ENCODE measurements at places on chromosomes 1 and 21.

GRCh38 chr1:151281225-151281968 is 702 bp upstream of the ZNF687 start:
- DNase-seq = peak; percentile 93

DNA sequence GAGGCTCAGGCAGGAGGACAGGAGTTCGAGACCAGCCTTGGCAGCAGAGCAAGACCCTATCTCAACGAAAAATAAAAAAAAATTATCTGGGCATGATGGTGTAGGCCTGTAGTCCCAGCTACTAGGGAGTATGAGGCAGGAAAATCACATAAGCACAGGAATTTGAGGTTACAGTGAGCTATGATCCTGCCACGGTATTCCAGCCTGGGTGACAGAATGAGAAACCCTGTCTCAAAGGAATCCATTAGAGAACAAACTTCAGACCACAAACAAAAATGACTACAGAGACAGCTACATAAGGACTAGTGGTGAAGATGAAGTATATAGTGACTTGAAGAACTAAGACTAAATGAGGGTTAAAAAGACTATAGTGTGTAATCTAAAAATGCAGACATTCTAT is 233.1 kb downstream of the RERE start:
- DNase-seq = no peak

- DNase-seq = no peak
Measured at GRCh38 chr21:8994640-8995511, 1526.5 kb upstream of the TPTE start.

DNA sequence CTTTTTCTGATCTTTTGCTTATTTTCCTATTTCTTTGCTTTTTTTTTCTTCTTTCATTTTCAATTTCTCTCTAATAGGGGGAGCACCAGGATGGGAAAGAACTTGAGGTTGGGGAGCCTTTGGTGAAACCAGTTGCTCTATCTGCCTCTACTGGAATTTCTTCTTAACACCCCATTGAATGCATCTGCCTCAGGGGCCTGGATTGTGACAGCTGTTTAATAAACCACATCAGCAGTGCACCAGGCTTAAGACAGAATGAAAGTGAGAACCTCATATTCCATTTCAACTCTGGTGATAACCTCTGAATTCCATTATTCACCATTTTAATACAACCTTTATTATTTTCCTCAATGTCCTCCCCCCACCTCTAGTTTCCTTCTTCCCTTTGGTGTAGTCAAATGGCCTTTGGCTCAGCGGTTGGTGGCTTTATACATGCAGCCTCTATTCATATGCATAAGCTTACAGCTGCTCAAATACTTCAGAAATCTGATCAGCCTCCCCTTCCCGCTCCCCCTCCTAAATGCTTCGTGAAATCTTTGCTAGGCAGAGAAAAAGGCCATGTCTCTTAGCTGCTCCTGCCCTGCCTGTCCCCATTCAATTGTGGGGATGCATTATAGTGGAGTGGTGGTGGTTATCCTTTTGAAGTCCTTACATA is 537.3 kb upstream of the PLXNA2 start:
- DNase-seq = no peak

- DNase-seq = no peak
Measured at GRCh38 chr1:36295390-36295789, 10.8 kb upstream of the SH3D21 start.

DNA sequence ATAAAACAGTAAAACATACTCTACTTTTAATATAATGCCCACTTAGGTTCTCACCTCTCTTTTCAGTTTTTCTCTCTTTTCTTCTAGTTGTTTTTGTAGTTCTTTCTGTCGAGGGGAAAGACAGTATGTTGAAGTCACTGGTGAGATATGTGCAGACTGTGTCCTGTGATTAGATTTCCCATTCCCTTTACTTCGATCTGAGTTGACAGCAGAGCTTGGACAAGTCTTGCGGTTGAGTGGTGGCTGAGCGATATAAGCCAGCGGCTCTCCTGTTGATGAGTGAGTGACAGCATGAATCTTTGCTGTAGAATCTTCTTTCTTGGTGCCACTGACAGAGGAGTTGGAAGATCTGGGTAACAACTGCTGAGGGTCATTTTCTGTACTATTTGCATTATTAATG is 6.0 kb downstream of the CCDC181 start:
- no peak for DNase-seq

- DNase-seq = no peak
Measured at GRCh38 chr1:168427051-168427450, 116.7 kb downstream of the XCL2 start.

DNA sequence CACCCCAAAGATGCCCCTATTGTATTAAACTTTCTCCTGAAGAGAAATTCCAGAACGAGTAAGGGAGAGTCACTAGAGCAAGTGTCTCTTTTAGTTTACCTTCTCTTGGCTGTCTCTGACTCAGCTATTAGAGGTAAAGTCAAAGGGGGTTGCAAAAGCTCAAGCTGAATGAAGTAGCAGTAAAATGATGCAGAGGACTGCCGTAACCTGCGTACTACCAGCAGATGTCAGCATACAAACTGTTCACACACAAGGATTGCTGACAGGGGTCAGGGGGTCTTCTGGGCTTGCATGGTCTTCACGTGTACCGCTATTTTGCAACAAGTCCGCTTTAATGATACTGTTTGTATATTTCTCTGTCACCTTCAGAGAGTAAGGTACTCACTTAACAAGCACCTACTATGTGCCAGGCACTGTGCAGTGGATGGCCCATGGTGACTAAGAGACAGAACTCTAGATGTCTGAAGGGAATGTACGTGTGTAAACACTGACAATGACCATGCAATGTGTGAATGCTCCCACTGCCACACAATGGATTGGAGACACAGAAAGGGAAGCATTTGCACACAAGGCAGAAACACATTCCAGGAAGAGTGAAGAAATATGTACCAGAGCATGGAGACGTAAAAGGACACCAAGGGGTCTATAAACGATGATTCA is 34.9 kb downstream of the CHML start:
- no peak for DNase-seq

- no peak for DNase-seq
Measured at GRCh38 chr1:169859001-169859400, 34.7 kb downstream of the SCYL3 start.

DNA sequence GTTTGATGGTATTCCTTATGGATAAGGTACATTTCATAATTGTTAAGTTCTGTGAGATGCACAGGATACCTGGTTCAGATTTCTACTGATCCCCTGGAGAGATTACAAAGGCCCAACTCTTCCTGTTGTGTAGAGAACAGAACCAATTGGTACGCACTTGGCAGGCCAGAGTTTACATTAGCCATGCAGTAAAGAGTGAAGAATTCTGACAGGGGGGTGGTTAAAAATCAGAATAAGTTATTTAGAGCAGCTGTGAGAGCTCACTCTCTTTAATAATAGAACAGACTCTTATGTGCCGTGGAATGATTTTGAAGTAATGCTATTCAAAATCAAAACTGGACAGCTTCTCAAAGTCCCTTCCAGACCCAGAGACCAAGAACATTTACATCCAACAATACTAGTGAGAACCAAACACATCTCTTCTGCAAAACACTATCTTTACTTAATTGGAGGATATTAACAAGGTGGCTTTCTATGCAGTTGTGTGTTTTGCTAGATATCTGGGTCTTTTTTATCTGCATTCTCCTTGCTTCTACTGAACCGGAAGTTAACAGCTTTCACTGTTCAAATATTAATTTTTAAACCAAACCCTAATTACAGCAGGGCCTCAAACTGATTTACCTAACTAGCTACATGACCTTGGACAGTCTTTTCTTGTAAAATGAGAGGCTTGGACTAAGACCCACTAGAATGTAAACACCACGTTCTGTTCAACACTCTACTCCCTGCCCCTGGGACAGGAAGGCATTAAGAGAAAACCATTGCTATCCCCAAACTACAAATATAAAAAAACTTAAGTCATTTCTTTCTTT is 4.0 kb downstream of the USP24 start:
- DNase-seq = no peak

GRCh38 chr1:29893046-29893723 is 656.9 kb downstream of the PTPRU start:
- no peak for DNase-seq

GRCh38 chr1:226737819-226738420 is 1.2 kb downstream of the ITPKB start:
- peak; percentile 54 for DNase-seq

- peak; percentile 64 for DNase-seq
Measured at GRCh38 chr1:220527908-220528678, at the start of gene MARK1. Gene MARK1 (plus strand): TSS chr1:220528136. CDS start chr1:220528823, 687 bp downstream.

DNA sequence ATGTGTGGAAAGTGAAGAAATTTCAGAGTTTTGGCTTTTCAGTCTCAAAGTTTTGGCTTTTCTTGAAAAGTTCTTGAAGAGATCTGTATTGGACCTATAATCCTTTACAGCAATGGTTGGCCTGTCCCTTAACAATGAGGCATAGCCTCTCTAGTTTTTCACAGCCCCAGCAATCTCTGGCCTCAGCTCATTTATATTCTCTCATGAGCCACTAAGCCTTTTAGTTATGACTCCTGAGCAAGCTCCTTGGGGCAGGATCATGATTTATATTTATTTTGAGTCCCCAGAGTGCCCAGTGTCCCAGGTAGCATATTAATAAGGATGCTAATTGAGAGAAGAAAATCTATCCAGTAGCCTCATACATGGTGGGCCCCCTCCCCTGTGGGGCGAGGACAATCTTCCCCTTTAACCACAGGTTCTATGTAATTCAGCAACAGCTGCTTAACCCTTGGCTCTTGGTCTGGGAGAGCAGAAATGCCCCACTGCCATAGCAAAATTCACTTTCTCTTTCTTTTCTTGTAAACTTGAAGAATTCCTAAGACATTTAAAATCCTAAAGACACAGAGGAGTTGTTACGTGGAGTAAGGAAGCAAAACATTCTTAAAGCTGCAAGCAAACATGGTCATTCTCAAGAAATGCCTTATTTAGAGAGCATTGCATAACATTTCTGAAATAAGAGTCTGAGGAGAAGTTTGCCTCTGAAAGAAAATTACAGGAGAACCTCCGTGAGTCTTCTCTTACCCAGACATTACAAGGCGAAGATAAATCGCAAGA is 6.3 kb downstream of the NGF start:
- DNase-seq = no peak

GRCh38 chr1:111852261-111852721 is 96.6 kb downstream of the DDX20 start:
- no peak for DNase-seq

DNA sequence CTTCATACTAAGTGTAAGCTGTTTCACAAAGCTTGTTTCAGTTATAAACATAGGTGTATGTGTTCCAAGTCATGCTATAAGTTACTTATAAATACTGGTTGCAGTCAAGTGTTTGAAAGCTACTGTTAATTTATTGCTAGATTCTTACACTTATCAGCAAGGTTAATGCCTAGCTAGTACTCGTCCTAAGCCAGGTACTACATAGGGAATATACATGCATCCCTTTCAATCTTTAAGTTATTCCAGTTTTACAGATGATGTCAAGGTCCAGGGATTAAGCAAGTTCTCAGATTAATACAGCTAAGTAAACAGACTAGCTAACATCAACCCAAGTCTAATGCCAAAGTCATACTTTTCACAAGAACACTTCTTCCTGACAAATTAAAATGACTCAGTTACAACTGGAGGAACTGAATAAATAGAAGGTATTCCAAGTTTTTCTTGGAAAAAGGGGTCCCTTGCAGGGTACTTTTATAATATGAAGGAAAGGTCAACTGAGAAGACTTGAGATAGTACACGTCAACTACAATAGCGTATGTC is 652.2 kb upstream of the USP24 start:
- no peak for DNase-seq

GRCh38 chr1:182993746-182994145 is 29.5 kb upstream of the LAMC1 start:
- no peak for DNase-seq

DNA sequence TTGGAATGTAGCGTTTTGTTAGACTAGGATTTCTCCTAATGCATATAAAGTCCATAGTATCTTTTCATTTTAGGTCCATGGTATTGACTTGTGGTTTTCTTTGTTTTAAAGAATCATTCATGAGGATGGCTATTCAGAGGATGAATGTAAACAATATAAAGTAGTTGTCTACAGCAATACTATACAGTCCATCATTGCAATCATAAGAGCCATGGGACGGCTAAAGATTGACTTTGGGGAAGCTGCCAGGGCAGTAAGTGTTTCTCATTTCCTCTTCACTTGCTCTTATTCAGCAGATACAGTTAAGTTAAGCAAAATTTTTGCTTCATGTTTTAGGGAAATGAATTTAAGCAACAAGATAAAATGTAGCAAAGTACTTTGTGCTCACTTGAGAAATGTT is 25.4 kb downstream of the GNAI3 start:
- no peak for DNase-seq

DNA sequence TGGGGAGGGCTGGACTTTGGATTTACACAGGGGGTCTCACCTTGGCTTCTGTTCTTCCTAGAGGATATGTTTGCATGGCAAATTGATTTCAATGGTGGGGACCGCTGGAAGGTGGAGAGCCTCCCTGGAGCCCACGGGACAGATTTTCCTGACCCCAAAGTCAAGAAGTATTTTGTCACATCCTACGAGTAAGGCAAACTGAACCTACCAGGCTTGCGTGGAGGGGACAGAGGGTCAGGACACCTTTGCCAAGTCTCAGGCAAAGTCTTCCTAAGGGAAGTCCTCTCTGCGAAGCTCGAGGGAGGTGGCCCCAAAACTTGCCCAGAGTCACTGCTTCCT is 7.2 kb downstream of the FBXO6 start:
- DNase-seq = no peak

- DNase-seq = no peak
Measured at GRCh38 chr1:89633800-89634625, 1.1 kb downstream of the LRRC8C start.

GRCh38 chr1:159088050-159088449 is 11.5 kb upstream of the AIM2 start:
- DNase-seq = no peak
